ENCODE measurements at places on chromosomes 4 and X.

- no peak for DNase-seq
These were observed 216.4 kb downstream of the CHIC2 start for GRCh38 chr4:53847965-53848364.

- no peak for DNase-seq
These were observed 374.3 kb downstream of the DCAF12L2 start for GRCh38 chrX:125791787-125792186.

DNA sequence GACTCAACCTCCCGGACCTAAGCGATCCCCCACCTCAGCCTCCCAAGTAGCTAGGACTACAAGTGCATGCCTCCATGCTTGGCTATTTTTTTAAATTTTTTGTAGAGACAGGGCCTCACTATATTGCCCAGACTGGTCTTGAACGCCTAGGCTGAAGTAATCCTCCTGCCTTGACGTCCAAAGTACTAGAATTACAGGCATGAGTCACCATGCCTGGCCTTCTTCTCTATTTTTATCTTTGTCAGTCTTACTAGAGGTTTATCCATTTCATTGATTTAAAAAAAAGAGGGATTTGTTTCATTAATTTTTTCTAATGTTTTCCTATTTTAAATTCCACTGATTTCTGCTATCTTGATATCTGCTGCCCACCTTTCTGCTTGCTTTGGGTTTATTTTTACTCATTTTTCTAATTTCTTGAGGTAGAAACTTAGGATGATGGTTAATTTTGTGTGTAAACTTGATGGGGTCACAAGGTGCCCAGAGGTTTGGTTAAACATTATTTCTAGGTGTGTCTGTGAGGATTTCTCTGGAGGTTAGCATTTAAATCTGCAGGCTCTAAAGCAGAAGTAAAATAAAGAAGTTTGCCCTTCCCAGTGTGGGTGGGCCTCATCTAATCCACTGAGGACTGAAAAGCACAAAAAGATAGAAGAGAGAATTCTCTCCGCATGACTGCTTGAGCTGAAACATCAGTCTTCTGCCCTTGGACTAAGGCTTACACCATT is 116.2 kb upstream of the DCLK2 start:
- DNase-seq = no peak

DNA sequence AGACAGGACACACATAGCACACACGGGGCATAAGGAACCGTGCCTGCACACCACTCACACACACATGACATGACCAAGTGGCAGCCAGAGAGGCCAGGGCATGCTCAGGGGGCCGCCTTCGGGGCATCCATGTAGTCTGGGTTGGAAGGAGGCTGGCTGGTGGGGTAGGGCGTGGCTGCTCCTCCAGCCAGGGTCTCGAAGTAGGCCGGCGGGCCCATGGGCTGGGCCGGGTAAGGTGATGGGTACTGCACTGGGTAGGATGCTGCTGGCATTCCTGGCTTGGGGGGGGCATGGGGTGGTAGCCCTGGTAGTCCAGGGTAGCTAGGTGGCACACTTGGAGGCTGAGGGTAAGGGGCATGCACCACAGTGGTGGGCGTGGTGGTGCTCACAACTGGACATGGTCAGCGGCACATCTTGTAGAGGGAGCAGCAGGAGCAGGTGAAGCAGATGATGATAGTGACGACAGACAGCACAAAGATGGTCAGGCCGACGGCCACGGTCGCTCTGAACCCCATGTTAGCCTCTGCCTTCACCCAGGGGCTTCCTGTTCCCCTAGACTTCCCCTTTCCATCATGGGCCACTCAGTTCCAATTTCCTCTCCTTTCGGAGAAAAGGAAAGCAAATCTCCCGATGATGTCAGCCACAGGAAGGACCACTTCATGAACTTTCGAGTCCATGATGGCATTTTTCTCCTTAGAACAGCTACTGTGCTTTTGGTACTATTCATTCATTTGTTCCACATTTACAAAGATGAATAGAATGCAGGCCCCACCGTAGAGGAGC is 10.9 kb upstream of the DDX3X start:
- DNase-seq = no peak

Measured in caudate nucleus (tissue), 63 donors.